Activated T-cell treated with anti-CD3 and anti-CD28 coated beads, Interleukin-2, amount 50 U/mL, for 72 hours (primary cell): ENCODE measurements at places on chromosomes 5 and 9. TPM values are rescaled to one million over a fixed set of nuclear protein-coding genes. Genes with fewer than 3 reads are reported as not detected.

The SLC25A2 gene
- total RNA-seq, result 0.46 TPM

GRCh38 chr5:144260121-144260520 is 89.4 kb downstream of the KCTD16 start:
- DNase-seq, result no peak

- DNase-seq, result no peak
Measured at GRCh38 chr5:17438027-17438426, 60.0 kb upstream of the TAF11L2 start.

- DNase-seq, result no peak
Measured at GRCh38 chr5:439636-440035, 3.3 kb upstream of the EXOC3 start.

- DNase-seq, result peak; percentile 45
Measured at GRCh38 chr9:129176701-129177442, 1.2 kb downstream of the IER5L start.

- DNase-seq, result no peak
Measured at GRCh38 chr5:112210430-112211005, 208.6 kb downstream of the EPB41L4A start.

DNA sequence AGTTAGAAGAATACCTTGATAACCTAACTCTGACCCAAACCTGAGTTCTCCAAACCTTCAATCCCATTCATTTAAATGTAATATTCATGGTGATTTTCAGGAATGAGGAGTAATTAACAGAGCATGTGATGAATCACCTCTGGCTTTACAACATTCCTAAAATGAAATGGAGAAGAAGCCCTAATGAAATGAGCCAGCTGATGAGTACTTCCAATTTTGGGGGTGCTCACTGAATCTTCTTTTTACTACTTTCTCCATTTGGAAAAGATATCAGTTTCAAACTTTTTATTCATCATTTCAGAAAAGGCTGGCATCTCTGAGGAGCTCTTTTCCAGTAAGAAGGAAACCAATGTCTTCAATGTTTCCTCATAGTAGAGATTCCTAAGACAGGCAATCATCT is 2.9 kb upstream of the SPINK5 start:
- no peak for DNase-seq
